ENCODE measurements at places on chromosomes 7 and 10.

DNA sequence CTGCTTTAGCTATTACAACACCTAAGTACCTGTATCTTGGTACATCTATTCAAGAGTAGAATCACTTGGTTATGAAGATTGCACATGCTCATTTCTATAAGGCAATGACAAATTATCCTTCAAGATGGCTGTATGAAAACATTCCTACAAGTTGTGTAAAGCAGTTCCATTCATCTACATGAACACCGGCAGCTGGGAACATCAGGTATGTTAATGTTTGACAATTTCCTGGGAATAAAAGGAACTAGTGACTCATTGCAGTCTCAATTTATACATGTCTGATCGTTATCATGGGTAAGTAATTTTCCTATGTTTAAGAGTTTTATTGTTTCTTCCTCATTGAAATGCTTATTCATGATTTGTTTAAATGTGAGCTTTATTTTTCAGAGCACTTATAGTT lies 203.2 kb upstream of the SEMA3E start:
- DNase-seq: no peak

DNA sequence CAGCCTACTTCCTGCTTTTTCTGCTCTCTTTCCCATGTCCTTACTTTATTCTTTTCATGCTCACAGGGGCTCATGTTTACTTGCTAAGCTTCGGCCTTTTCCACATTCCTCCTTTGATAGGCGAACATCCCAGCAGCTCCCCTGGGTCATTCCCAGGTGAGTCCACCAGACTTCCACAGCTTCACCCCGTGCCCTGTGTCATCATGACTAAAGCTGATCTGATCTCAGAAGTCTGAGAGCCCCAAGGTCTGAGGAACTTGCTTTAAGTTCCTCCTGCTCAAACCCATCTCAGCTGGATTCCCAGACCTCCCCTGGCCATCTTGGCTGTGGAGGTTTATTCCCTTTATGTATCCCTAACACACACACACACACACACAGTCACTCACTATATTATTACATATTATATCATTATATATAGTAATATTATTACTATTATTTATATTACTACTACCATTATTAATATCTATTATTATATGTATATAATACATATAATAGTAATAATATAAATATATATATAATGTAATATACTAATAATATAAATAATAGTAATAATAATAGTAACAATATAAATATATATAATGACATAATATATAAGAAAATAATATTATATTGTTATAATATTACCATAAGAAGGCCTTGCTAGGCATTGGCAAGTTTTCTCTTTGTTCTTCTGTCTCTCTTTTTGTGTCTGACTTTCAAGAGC lies 295.9 kb downstream of the PTEN start:
- no peak for DNase-seq

DNA sequence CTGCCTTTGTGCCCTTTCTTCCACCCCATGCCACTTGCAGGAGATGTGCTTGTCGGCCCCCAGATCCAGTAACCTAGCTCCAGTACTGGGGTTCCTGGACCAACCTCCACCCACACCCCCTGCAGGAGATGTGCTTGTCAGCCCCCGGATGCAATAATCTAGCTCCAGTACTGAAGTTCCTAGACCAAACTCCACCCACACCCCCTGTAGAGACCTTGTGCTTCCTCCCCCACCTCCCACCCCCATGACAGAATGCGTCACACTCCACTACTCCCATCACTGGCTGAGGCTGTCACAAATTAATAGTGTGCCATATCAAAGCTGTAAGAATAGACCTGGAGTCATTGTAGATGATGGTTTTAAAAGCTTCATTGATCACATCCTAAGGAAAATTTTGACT lies 185.0 kb downstream of the BICC1 start:
- no peak for DNase-seq

GRCh38 chr10:99530108-99531025 lies 2.4 kb upstream of the NKX2-3 start:
- DNase-seq: no peak

GRCh38 chr10:71687077-71687476 lies 32.5 kb downstream of the C10orf105 start:
- DNase-seq: no peak

DNA sequence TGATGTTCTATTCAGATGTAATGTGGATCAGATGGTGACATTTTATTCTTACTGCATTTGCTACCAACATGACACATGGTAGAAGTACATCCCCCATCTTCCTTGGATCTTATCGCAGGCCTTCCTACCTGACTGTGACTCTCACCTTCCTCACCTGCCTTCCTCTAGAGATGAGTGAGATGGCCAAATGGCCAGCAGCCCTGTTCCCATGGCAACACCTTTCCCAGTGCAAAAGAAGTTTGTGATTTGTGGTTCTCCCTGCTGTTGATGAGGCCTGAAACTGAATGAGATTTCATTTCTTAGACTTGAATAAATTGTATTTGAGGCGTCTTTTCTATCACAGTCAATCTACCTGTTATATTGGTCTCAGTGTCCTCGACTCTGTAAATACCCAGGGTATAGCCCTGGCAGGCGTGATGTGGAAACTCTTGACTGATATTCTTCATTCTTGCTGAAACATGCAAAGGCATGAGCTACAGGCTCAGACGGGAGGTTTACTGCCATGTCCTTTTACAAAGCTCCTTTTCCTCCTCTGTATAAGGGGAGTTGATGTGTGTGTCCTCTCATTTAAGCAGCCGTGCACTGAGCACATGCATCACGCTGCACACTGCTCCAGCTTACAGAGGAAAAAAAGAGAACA lies 440.7 kb upstream of the AKR1E2 start:
- DNase-seq: no peak

- peak; percentile 18 for DNase-seq
These were observed 42.3 kb upstream of the DUSP5 start for GRCh38 chr10:110455446-110455845.

GRCh38 chr10:21368728-21369425 lies 156.6 kb downstream of the SKIDA1 start:
- DNase-seq: peak; percentile 16

GRCh38 chr10:132044803-132045202 lies 20.9 kb upstream of the JAKMIP3 start:
- DNase-seq: no peak

DNA sequence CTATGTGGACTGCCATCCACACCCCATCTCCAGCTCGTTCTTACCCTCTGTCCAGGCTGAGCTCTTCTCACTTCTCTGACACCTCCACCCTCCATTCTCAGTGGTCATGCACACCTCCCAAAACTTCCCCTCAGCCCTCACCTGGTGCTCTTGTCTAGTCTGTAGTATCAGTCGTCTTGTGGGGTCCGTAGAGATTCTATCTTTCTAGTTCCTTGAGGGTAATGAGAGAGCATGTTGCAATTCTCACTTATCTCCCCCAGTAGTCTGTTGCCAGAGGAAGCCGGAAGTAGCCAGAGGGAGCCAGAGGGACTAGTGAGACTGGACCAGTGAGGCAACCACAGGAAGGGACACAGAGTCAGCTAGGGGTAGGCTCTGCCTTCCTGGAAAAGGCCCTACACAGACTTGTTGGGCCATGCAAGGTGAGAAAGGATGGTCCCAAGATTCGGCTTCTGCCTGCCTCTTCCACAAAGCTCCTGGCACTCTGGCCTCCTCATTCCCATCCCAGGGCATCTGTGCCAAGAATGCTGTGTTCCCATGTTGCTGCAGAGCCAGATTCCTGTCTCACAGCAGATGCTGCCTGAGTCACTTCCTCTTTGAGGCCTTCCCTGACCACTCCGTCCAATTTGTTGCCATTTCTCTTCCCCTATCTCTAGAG lies 50.6 kb upstream of the DUSP5 start:
- no peak for DNase-seq

- DNase-seq: no peak
These were observed 8.8 kb upstream of the STMP1 start for GRCh38 chr7:135653340-135654080.

DNA sequence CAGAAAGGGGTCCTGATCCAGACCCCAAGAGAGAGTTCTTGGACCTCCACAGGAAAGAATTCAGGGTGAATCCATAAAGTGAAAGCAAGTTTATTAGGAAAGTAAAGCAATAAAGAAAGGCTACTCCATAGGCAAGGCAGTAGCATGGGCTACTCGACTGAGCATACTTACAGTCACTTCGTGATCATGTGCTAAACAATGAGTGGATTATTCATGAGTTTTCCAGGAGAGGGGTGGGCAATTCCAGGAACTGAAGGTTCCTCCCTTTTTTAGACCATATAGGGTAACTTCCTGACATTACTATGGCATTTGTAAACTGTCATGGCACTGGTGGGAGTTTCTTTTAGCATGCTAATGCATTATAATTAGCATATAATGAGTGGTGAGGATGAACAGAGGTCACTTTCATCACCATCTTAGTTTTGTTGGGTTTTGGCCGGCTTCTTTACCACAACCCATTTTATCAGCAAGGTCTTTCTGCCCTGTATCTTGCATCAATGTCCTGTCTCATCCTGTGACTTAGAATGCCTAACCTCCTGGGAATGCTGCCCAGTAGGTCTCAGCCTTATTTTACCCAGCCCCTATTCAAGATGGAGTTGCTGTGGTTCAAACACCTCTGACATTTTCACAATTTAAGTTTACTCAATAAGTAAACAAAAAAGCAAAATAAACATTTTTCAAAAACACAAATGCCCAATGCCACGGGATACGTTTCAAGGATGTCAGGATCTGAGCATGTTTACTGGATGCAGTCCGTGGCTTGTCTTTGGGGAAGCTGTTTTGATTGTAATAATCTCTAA lies 37.0 kb downstream of the ALOX5 start:
- DNase-seq: no peak

DNA sequence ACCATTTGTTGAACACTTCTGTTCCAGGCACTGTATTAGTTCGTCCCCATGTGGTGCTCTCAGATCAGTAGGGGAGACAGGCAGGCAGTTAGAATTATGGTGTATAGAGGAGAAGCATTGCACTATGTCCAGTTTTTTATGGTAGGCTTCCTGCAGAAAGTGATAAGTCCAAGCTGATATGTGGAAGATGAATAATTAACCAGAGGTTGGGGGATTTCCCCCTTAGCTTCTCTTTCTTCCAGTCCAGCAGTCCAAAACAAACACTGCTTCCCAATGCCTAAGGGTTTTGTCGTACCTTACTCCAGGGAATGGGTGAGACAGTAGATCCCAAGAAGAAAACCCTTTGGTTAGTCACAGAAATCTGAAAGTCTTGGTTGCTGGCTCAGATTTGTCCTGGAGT lies 19.2 kb downstream of the HIF1AN start:
- no peak for DNase-seq

GRCh38 chr10:124698545-124699469 lies 45.4 kb downstream of the FAM53B start:
- no peak for DNase-seq

- no peak for DNase-seq
These were observed 29.4 kb downstream of the BMS1 start for GRCh38 chr10:42812028-42812427.

- no peak for DNase-seq
These were observed 213.9 kb downstream of the NSUN6 start for GRCh38 chr10:18437486-18437885.

GRCh38 chr7:50190776-50191175 lies 97.7 kb upstream of the ZPBP start:
- DNase-seq: no peak

GRCh38 chr10:42754155-42755027 lies 28.2 kb upstream of the BMS1 start:
- DNase-seq: no peak

DNA sequence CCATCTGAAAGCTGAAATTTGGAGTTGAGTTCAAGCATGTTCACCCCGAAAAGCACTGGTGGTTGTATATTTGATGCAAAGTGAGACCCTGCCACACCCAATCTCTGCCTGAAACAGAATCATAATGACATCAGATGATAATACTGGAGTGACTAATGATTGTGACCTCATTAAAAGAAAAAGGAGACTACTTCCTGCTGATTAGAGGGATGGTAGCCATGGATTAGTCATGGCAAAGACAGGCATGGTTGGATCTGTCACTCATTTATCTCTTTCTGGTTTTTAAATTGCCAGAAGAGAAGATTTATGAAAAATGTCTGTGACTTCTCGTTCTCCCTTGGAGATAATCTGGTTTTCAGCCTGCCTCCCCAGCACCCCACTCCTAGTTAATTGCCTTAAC lies 101.2 kb downstream of the BAMBI start:
- no peak for DNase-seq

- no peak for DNase-seq
These were observed 19.8 kb downstream of the C10orf71 start for GRCh38 chr10:49318755-49319154.

- DNase-seq: no peak
These were observed 117.5 kb upstream of the UNC5B start for GRCh38 chr10:71094712-71095390.

DNA sequence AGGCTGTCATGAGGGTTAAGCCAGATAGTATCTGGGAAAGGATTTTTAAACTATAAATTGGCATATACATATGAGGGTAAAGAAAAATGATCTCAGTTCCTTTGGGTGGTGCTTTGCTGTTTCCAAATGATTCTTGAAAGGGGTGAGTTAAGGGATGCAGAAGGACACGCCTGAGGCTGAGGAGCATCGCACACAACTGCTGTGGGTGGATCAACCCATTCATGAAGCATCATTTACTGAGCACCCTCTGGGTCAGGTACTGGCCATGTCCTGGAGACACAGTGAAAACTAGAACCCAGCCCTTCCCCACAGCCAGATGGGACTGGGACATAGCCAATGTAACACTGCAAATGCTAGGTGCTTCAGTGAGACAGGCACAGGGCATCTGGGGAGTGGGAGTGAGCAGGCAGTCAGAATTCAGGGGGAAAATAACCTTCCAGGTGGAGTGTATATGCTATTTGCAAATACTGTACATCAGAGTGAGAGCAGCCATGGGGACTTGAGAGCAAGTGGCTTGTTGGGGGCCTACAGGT lies 112.1 kb downstream of the WDFY4 start:
- no peak for DNase-seq

DNA sequence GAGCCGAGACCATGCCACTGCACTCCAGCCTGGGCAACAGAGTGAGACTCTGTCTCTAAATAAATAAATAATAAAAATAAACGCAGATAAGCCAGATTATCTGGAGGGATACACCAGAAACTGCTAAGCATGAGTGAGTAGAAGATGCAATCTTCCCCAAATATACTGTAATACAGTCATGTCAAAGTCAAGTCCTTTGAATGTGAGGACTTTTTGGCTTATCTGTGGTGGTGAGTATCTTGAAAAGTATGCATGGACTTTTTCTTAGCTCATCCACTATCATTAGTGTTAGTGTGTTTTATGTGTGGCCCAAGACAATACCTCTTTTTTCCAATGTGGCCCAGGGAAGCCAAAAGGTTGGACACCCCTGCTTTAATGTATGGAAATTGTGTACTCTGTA lies 44.7 kb upstream of the PITRM1 start:
- no peak for DNase-seq

- no peak for DNase-seq
These were observed 73.8 kb upstream of the EFCAB10 start for GRCh38 chr7:105655067-105655466.

GRCh38 chr10:108000365-108000764 lies 835.9 kb upstream of the SORCS1 start:
- DNase-seq: no peak

GRCh38 chr7:98836811-98837629 lies 32.8 kb downstream of the TMEM130 start:
- DNase-seq: peak; percentile 56

- no peak for DNase-seq
These were observed 304.5 kb upstream of the NFE2L3 start for GRCh38 chr7:25847336-25848070.

GRCh38 chr7:159125104-159125954 lies 19.3 kb downstream of the VIPR2 start:
- DNase-seq: no peak
